ENCODE measurements at places on chromosomes 16 and 17.
A peak's percentile ranks its signal among the peaks of the same experiment; 100 is the strongest.

GRCh38 chr17:49580055-49580721 is 4.5 kb downstream of the NXPH3 start:
- DNase-seq = no peak

DNA sequence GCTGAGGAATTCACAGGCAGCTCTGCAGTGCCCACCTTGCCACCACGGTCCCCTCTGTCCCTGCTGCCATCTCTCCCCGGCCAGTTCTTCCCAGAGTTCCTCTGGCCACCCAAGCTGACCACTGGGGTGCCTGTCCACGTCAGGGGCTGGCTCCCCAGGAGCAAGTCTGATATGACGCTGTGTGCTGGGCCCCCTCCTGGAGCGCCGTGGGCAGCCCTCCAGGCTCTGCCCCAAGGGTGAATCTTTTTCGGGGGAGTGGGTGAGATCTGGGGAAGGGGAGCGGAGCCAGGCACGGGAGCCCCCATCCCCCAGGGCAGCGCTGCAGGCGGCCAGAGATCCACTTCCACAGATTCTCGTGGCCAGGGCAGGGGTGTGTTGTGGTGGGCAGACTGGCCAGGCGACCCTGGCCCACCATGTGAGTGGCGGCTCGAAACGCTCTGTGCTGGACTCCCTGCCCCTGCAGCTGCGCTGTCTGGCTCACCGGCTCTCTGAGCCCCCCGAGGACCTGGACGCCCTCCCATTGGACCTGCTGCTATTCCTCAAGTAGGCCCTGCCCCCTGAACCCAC is 3.7 kb downstream of the MSLN start:
- no peak for DNase-seq

GRCh38 chr16:73912281-73912680 is 384.3 kb upstream of the PSMD7 start:
- DNase-seq = no peak

DNA sequence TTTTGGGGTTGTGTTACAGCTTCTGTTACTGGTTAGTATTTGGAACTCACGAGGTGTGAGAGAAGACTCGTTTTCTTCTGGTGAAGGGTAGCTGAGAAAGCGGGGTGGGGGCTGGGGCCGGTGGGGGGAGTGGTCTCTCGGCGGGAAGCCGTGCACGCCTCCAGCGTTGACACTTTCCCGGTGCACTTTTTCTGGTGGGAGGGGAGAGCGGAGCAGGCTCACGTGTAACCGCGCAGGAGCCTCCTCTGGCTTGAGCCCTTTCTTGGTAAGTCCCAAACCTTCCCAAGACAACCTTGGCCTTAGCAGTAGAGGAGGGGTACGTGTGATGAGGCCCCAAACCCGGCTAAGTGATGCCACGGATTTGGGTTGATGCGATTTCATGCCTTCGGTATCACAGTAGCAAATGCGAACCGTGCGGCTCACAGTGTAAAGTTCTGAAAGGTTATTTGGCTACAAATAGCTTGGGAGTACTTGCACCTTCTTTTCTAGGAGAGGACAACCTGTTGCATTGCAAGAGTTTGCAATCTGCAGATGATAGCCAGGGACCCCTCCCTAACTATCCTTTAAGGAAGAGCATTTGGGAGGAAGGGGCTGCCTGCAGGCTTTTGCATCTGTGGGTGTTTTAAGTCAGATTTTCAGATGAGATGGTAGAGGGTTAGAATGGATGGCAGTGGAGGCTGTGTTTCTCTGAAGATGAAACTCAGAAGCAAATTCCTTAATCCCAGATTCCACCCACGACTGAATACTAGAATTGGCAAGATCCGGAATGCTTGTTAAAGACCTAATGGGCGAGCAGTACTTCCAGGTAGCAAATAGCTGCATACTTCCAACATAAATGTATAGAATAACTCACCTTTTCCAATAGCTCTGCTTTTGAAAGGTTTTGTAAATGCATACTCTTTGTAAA is 1.5 kb downstream of the HLF start:
- peak; percentile 77 for DNase-seq

DNA sequence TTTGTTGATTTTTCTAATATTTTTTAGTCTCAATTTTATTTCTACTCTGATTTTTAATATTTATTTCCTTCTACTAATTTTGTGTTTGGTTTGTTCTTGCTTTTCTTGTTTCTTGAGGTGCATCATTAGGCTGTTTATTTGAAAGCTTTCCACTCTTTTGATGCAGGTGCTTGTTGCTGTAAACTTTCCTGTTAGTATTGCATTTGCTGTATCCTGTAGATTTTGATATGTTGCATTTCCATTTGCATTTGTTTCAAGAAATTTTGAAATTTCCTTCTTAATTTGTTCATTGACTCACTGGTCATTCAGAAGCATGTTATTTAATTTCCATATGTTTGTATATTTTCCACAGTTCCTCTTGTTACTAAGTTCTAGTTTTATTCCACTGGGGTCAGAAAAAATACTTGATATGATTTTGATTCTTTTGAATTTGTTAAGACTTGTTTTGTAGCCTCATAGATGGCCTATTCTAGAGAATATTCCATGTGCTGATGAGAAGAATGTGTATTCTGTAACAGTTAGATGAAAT is 43.1 kb upstream of the NACA2 start:
- DNase-seq = no peak

DNA sequence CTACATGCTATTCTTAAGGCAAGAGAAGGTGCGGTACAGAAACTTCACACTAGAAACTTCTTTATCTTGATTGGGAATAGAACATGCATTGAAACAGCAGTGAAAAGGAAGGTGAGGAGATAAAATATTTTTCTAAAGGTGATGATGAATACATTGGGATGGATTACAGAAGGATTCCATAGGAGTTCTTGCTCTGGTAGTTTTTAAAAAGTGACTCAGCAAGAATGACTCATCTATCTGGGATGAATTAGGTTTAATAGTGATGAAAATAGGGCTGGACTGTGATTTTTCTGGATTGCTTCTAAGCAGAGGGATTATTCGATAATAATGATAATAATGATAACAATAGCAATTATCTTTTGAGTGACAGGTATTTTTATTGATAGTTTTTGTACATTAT is 65.6 kb upstream of the HS3ST4 start:
- no peak for DNase-seq

DNA sequence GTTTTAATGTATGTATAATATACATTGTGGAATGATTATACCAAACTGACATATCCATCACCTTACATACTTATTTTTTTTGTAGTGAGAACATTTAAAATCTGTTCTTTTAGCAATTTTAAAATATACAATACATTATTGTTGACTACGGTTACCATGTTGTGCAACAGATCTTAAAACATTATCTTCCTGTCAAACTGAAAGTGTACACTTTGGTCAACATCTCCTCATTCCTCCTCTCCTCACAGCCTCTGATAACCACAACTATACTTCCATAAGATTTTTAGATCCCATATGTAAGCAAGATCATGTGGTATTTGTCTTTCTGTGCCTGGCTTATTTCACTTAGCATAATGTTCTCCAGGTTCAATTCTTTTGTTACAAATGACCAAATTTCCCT is 7.5 kb upstream of the DNAJA2 start:
- no peak for DNase-seq

DNA sequence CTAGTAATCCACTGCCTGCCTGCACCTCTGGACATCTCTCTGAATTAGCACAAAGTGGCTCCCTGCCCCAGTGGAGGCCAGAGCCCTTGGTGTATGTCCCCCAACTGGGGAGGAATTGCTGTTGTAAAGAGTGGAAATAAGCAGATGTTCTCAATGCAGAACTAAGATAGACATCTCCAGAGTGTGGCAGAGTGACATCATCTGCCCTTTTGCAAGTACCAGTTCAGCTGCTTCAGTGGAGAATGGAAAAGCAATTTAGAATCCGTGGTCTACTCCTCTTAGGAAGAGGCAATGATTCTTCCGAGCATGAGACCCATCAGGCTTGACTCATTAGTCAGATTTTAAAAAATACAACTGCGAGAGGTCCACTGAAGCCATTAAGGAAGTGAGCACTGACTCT is 1512.0 kb upstream of the GOT2 start:
- DNase-seq = no peak

DNA sequence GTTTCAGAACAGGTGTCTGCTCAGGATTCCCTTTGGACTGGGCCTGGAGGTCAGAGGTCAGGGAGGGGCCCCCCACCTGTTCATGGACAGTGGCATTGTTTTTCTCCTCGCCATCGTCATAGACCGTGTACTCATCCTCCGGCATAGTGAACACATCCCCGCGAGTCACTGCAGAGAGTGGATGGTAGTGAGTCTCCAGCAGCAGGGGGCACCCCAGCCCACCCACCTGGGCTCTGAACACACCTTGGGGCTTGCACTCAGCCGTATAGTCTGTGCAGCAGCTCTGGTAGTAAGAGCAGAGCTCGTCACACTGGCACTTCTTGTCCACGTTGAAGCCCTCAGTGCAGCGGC is 448 bp downstream of the VTN start:
- DNase-seq = no peak

DNA sequence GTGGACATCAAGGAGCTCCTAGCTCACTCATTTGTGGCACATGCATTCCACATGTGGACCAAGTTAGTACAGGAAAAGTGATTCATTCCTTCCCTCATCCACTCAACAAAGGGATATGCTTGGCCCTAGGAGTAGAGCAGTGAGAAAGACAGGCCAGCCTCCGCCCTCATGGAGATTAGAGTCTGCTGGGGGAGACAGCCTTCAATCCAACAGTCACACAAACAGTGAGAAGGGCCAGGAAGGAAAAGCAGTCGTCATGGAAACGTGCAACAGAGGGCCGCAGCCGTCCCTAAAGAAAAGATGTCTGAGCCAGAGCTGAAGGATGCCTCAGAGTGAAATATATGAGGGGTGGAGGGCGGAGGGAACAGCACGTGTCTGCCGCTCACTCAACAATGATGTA is 109.9 kb downstream of the VPS53 start:
- DNase-seq = no peak

DNA sequence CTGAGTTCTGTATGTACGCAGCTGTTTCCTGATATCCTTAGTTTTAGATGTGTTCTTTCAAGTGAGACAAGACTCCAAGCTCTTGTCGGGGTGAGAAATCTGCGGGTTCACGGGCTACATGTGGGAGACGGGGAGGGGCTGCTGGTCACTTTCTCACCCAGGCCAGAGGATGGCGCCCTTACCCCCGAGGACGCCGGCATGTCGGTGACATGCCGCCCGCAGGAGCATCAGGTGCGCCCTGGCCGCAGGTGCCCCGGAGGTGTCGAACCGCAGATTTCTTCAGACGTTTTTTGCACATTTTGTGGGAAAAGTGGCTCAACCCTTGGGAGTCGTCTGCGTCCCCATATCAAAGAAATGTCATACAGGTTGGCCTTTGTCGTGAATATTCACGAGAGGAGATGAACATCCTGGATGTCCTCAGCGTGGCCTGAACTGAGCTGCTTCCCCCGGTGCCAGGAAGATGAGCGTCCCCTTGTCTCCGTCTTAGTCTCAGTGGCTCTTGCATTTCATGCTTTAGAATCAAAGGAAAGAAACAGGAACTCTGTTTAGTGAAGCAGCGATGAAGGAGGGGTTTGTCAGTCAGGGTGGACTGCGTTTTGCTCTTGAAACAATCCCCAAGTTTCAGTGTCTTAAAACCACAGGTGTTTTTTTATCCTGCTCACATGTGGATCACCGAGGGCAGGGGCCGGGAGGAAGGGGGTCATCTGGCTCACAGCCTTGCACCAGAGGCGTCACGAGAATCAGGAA is 75.4 kb upstream of the ZNF750 start:
- no peak for DNase-seq

DNA sequence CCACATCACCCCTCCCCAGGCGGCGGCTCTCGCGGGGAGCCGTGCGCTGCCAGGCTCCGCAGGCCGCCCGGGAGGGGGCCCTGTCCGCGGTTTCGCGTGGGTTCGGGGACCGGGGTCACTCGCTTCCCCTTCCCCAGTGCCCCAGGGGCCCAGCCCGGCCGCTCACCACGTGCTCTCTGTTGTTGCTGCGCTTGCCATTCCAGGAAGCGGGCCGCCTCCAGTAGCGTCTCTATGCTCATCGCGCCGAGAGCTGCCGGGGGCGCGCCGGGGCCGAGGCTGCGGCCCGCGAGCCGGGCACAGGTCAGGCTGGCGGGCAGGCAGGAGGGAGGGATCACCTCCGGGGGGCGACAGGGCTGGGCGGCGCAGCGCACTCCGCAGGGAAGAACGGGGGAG is 390 bp downstream of the MNT start:
- DNase-seq = no peak

GRCh38 chr16:86232496-86232895 is 277.8 kb upstream of the FOXF1 start:
- DNase-seq = no peak

- no peak for DNase-seq
Measured at GRCh38 chr16:68116256-68116867, 31.2 kb downstream of the NFATC3 start.
